ENCODE measurements at places on chromosomes 16 and 17. TPM values are rescaled to one million over a fixed set of nuclear protein-coding genes. Genes with fewer than 3 reads are reported as not detected.

DNA sequence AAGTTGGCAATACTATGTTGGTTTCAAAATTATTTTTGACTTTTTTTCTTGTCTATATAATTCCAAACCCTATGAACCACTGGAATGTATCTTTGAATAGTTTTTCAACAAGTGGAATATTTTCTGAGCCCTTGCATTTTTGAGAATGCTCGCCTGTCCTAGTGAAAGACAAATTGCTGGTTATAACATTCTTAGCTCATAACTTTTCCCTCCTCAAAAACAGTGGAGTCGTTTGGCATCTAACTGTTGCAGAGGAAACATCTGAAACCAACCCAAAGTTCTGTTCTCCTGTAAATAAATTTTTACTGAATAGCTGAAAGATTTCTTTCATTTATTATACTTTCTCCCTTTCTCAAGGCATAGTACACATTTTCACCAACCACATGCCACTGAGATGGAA lies 11.3 kb upstream of the COX10 start:
- DNase-seq: no peak

DNA sequence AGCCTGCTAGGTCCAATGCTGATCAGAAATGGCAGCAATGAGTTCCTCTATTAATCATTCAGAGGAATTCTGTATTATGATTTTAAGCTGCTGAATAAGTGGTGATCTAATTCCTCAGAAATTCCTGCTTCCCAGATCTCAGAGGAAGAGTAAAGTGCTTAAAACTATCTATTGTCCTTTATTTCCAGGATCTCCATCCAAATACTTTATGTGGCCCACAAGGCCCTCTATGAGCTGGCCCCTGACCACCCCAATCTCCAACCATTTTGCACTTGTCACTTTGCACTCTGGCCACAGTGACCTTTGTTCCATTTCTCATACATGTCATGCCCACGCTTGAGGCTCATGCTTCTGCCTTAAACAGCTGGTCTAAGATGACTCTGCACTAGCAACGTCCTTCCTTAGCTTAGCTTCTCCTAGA lies 93.7 kb downstream of the CA10 start:
- DNase-seq: no peak

The KRT28 gene
- total RNA-seq: not detected

DNA sequence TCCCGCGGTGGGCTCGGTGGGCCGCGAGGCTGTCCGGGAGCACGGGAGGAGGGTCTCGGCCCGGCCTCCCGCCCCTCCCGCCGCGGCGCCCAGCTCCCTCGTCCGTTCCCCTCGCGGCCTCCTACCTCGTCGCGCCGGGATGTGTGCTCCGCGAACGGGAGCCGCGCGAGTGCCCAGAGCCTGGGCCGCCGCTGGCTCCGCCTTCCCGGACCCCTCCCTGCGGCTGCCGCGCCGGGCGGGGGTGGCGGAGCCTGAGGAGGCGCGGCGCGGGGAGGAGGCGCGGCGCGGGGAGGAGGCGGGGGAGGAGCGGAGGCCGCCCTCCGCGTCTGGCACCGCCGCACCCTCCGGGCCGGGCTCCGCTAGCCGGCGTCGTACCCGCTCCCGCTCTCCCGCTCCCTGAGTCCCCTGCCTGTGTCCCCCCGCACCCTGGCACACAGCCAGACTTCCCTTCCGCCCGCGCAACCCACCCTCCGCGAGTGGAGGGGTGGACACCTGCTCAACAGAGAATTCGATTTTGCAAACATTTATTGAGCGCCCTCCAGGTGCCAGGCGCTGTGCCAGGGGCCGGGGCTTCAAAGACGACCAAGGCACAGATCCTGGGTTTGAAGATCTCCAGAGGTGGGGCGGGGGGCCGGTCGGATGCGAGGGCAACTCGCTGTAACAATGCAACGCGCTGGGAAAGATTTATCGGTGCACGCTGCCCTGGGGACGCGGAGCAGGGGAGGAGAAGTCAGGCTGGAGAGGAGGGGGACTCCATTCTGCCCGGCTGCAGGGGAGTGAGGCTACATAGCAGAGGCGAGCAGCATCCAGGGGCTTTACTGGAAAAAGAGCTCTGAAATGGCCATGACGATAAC lies at the start of gene MPP3:
MPP3 (minus strand) TSS at position 171 of the 854 bp plus-strand sequence. CDS start 1,240 bp downstream, outside the sequence.
- DNase-seq: peak; percentile 57

- peak; percentile 32 for DNase-seq
These were observed 15.0 kb upstream of the NAGLU start for GRCh38 chr17:42521036-42521435.

- DNase-seq: no peak
These were observed 6.2 kb downstream of the LPCAT2 start for GRCh38 chr16:55515111-55515510.

The MYL4 gene
- 0.40 TPM for total RNA-seq

Data from lung microvascular endothelial cell (primary cell).